ENCODE measurements at places on chromosomes 11 and 22.

DNA sequence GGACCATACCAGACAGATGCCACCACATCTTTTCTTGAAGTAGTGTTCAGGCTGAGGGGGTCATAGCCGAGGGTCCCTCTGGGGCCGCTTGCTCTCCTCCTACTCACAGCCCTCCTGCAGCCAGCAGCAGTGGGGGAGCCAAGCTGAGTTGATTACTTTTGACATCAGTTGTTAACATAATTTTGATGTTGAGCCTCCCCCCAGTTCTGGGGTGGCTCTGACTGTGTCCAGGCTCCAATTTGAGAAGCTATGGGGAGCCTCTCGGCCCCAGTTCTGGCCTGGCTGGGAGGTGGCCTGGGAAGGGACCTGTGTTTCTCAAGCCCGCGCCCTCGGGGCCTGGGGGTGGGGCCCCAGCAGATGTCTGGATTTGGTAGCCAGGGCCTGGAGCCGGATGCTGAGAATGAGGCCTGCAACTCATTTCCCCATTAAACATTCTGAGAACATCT, 47.9 kb downstream of the KCNQ1OT1 start:
- DNase-seq: no peak

GRCh38 chr11:93613231-93613831, 48.2 kb upstream of the CEP295 start:
- DNase-seq: no peak

DNA sequence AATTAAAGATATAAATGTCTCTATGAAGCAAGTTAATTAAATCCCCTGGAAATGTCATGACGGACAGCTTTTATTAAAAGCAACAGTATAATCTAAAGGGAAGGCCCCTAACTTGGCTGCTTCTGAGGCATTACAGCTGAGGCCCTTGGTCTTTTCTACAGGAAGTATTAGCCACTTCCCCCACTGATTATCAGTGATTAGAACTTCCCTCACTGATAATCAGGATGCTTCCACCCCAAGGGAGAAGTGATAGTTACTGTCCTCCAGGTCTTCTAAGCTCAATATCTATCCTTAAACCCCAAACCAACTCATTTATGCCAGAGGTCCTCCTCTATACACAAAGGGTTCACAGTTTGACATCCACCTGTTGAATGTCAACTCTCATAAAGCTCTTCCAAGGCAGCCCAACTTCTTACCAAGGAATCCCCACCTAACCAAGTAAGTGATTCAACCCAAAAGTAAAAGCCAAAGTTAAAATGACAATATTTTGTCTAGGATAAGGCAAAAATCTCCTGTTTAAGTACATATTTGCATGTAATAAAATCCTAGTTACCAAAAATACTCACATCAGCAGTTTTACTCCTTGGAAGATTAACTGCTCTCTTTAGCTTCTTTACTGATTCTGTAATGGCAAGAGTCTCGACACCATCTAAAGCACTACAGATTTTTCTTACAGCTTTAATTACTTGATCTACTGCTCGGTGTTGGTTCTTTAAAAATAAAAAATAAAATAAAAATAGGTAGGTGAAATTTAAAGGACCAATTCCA, 58.6 kb upstream of the RPS13 start:
- DNase-seq: no peak

- no peak for DNase-seq
These were observed 1.2 kb downstream of the YDJC start for GRCh38 chr22:21628386-21629254.

DNA sequence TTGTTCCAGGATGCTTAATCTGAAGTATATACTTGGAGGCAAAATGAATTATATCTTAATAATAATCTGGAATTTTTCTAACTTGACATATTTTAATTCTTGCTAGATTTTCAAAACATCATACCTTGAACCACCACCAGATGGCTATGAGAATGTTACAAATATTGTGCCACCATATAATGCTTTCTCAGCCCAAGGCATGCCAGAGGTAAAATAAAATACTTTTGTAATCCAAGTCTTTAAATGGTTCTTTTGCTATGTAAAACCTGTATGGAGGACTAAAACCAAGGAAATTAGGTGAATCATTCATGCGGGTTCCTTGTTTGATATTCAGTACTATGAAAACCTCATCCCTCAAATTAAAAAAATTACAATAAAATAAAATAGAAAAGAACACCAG, 14.4 kb downstream of the NAALAD2 start:
- DNase-seq: no peak
